ENCODE measurements at places on chromosomes 7 and 10.

- no peak for DNase-seq
Measured at GRCh38 chr7:44333911-44334733, 8.7 kb upstream of the CAMK2B start.

- no peak for DNase-seq
Measured at GRCh38 chr7:135215698-135216097, 4.4 kb upstream of the WDR91 start.

- no peak for DNase-seq
Measured at GRCh38 chr10:14665865-14666857, 108.5 kb downstream of the FAM107B start.

- no peak for DNase-seq
Measured at GRCh38 chr7:22784346-22784745, 38.3 kb downstream of the TOMM7 start.

DNA sequence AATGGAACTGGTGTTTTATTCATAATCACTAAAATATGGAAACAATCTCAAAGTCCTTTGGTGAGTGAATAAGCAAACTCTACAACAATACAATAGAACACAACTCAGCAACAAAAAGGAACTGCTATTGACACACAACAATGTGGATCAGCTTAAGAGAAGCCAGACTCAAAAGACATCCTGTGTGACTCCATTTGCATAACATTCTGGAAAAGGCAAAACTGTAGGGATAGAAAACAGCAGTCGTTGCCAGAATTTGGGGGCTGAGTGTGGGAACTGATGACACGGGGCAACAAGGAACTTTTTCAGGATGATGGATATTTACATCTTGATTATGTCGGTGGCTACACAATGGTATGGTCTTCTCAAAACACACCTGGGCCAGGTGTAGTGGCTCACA is 32.4 kb upstream of the SVIL start:
- no peak for DNase-seq

DNA sequence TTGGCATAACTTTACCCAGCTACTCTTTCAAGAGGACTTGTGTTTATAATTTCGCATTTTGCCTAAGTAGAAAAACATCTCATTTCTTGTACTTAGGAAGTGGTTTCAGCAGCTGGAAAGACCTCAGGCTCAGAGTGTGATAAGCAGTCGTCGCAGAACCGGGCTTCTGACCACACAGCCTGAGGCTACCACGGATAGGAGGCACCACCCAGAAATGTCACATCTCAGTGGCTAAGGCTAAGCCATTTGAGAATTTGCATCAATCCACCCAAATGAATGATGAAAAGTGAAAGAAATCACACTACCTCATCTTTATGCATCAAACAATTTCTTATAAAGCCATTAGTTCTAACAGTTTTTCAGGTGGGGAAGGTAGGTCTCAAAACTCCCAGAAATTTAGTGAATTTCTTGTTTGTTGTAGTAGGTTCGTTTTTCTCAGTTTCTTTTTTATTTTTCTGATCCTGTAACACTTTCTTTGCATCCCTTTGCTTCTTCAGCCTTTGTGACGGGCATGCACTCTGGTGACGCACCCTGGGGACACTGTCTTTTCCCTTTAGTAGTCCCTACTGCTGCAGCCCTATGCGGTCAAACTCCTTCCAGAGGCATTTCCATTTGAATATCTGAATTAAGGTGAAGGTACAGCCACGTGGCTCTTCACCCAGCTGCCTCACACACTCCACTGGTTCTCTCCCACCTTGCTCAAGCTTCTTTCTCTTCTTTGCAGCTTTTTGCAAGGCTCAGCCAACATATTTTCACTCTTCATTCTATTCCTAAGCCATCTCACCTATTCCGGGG is 68.5 kb downstream of the MAP3K8 start:
- DNase-seq: no peak

- no peak for DNase-seq
Measured at GRCh38 chr10:86931872-86932271, 25.5 kb downstream of the MMRN2 start.

- DNase-seq: no peak
Measured at GRCh38 chr7:4416396-4417056, 265.6 kb upstream of the FOXK1 start.

- no peak for DNase-seq
Measured at GRCh38 chr10:103238506-103239252, 7.0 kb upstream of the RPEL1 start.

DNA sequence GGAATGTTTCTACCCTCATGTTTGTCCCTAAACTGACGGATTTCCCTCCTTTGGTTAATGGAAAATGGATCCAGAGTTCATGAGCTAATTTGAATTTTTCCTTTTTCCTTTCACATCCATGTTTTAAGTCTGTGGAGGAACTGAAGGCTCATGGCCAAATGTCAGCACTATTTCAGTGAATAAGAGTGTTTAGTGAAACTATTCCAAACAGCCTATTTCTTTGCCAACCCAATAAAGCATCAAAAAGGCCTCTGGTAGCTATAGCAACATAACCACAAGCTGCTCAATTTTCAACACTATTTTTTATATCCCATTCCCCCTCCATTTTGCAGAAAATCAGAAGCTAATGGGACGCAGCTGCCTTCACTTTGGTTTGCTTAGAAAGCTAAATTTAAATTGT is 1454.1 kb downstream of the GATA3 start:
- no peak for DNase-seq

GRCh38 chr7:108860615-108861014 is 290.9 kb downstream of the DNAJB9 start:
- DNase-seq: no peak

GRCh38 chr7:1645071-1645409 is 25.0 kb upstream of the ELFN1 start:
- no peak for DNase-seq

DNA sequence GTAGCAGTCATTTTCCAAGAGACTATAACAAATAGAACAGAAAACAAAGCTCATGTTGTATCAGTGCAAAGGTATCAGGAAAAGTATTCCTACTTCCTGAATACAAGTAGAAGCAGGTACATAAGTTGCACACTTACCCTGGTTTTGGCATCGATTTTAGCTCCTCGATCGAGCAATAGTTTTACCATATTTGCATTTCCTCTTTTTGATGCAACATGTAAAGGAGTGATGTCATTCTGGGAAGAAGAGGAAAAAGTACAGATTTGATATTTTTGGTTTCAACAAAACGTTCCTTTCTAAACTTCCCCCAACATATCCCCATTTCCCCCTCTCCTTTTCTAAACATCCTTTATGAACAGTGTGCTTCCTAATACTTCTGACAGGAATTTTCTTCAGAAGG is 155.1 kb downstream of the ANK3 start:
- DNase-seq: no peak

- no peak for DNase-seq
Measured at GRCh38 chr7:104299323-104299722, 29.1 kb upstream of the LHFPL3 start.

DNA sequence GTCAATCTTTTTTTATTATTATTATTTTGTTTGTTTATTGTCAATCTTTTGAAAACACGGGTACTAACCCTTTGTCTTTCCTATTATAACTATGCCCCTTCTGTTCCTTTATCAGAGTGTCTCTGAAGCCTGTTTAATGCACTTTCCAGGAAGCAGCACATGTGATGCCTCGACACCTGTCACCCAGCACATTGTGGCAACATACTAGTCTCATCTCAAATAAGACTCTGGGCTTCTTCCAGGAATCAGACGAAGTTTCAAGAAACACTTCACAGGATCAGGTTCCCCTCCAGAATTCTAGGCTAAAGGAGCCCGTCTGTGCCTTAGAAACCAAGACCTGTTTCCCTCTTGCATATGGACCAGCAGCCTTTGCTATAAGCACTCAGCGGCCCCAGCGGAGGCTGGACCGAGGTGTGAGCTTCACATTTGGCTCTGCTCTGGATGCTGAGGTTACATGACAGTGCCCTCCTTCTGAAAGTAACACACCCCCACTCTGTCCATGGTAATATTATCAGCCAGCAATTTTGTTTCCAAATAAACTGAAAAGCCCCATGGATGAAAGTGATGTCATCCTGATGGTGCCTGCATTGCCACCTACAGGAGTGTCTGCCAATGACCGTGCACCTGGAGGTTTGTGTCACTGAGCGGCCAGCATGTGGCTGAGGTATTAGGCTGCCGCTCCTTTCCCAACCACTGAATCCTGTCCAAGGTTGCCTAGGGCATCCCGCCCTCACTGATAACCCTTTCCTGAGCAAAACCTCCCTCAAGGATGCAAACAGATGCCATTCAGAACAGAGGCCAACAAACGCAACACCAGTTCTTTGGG is 38.1 kb downstream of the MKI67 start:
- DNase-seq: no peak

Measured in T-helper 1 cell (primary cell).